ENCODE measurements at places on chromosomes 1 and 21.

DNA sequence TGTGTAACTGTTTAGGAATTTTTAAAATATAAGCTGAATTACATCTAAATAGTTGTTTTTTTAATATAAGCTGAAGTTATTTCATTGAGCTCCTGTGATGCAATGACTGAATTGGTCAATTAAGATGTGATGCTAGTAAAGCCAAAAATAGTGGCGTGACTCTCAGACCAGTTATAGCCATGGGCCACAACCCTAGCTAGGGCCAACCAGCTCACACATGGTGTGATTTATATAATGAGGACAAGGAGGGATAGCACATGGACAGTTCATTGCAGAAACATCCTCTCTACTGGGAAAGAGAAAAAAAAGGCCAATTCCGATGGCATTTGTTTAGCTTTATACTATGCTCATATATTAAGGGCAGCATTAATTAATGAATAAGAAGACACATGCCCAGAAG lies 119.3 kb upstream of the PROX1 start:
- no peak for DNase-seq

DNA sequence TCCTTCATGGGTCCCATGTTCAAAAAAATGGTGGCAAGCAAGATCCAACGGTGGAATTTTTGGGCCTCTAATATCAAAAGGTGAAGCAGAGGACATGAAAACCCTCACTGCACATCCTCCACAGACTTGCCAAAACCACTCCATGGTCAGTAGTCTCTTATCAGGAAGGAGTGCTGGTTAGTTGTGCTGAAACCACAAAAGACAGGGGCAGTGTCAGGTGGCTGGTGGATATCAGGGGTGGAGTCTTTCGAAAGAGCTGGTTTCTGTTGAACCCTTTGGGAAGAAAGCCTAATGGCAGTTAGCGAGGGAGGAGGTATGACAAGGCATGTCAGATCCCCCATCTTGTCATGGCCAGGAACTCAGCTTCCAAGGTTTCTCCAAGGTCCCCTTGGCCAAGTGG lies 395.9 kb upstream of the CAMK1G start:
- DNase-seq: no peak

DNA sequence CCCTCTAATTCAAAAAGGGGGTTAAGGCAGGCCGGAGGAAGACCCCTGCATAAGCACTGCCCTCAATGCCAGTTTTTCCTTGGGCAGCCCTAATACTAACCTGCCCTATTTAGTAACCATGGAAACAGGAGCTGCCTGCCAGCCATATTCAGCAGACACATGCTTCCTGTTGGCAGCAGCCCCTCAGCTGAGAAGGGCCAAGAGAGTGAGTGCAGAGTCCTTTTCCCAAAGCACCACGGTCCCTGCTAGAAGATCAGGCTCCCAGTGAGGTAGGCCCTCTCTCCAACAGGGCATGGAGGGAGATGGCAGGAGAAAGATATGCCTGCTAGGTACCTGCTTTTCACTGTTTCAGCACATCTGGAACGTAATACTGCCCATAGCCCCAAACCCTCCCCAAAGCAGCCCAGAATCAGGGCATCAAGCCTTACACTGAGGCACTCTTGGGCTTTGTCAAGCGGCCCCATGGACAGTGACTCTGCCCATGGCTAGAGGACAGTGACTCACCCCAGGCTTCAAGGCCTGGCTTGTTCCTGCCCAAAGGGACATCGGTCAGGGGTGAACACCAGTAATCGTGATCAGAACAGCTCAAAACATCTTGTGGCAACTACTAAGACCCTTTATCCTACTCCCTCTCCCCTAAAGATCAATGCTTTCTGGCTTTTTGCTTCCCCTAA lies 64.5 kb downstream of the BCAR3 start:
- DNase-seq: no peak

GRCh38 chr1:92030656-92031107 lies 897 bp downstream of the EPHX4 start:
- no peak for DNase-seq

DNA sequence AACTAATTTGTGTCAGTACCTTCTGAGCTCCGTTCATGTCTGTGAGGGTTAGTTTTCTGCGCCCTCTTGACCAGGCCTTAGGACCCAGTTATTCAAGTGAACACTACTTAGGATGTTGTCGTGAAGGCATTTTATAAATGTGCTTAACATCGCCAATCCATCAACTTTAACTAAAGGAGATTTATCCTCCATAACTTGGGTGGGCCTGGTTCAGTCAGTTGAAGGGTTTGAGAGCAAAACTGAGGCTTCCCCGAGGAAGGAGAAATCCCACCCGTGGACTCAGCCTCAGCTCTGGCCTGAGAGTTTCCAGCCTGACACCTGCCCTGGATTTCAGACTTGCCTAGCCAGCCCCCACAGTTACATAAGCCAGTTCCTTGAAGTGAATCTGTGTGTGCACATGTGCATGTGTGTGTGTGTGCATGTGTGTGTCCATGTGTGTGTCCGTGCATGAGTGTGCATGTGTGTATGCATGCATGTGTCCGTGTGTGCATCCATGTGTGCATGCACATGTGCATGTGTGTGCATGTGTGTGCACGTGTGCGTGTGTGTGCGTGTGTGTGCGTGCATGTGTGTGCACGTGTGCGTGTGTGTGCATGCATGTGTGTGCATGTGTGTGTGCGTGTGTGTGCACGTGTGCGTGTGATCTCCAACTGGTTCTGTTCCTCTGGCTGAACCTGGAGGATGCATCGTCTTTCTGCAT lies 62.1 kb upstream of the PDE9A start:
- no peak for DNase-seq

GRCh38 chr1:46421739-46422138 lies 27.6 kb downstream of the FAAH start:
- DNase-seq: no peak

- DNase-seq: no peak
Measured at GRCh38 chr1:231518485-231519034, 9.9 kb upstream of the TSNAX start.

All from GM10248 (cell line).